Epithelial cell of proximal tubule (primary cell): ENCODE measurements at places on chromosomes 16 and 17. TPM values are rescaled to one million over a fixed set of nuclear protein-coding genes. Genes with fewer than 3 reads are reported as not detected.
A peak's percentile ranks its signal among the peaks of the same experiment; 100 is the strongest.

DNA sequence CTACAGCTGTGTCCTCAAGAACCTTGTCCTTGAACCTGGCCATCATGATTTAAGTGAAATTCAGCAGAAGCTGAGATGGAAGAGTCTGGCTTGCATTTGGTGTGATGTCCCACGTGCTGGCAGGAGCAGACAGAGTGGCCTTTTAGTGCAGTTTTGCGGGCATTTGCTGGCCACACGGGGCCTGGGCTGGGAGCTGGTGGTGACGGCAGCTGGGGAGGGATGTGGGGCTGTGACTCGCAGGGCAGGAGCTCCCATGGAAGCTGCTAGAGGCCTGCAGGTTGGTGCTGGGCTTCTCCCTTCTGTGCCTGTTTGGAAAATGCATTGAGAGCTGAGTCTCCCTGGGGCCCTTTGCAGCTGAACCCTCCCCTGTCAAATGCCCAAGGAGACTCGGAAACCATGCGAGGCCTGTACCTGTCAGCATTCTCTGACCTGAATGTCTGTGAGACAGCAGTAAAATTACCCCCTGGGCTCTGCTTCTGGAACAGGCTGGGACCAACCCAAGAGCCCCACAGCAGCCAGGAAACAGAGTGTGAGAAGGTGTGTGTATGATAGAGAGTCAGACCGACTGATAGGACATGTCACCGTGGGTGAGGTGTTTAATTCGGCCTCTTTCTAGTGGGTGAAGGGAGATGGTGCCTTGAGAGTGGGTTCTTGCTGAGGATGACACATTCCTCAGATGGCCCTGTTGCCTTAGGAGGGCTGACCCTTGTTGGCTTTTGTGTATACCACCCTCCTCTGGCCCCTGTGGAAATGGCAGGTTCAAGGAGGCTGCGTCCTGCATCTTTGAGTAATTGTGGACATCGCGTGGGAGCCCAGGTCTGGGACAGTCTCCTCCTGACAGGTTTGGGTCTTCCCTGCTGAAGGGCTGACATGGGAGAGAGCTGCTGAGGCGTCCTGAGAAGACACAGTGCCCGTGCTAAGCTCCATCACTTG lies 145.5 kb downstream of the MSI2 start:
- no peak for DNase-seq

DNA sequence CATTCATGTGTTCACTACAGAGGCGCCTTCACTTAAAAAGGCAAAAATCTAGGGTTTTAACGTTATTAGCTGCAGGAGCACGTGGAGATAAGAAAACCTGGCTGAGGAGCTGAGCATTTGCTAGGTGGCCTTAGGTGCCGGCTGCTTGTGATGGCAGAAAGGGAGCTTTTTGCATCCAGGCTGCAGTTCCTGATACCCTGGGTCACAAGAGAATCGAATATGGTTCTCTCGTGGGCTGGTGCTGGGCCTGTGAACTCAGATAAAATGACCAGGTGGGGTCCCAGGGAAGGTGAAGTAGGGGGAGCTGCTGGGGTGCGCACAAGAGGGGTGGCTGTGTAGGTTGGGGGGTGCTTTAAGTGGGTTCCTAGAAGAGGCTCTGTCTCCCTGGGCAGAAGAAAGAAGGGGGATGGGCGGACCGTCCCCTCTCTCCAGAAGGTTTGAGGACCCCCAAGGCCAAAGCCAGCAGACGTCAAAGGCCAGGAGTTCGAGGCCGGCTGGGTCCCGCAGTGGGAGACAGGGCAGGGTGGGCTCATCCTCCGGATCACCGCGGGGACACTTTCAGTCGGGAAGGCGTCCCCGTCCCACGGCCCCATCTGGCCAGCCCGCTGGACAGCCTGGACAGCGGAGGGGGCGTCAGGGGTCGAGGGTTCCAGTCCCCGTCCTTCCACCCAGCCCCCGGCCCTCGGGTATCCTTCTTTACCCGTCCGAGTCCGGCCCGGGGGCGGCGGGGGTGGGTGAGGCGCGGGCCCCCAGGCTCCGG lies 740 bp upstream of the CMIP start:
- no peak for DNase-seq

- no peak for DNase-seq
Observed at GRCh38 chr16:49733313-49734009, 122.5 kb downstream of the ZNF423 start.

DNA sequence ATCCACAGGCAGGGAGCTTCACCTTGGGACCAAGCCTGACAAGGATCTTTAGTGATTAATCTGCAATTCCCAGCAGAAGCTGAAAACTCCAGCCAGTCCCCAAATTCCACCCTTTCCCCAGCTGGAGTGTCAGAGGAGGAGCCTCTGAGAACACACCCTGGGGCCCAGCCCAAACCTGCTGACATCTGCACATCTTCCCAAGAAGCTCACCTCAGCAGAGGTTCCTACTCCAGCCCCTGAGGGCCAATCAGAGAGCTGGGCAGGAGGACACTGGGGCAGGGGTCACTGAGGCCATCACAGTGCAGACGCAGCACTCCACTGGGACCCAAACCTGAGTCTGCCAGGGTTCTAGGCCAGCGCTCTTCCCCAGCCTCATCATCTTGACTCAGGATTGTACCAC lies 44.9 kb downstream of the CNGB1 start:
- DNase-seq = no peak

DNA sequence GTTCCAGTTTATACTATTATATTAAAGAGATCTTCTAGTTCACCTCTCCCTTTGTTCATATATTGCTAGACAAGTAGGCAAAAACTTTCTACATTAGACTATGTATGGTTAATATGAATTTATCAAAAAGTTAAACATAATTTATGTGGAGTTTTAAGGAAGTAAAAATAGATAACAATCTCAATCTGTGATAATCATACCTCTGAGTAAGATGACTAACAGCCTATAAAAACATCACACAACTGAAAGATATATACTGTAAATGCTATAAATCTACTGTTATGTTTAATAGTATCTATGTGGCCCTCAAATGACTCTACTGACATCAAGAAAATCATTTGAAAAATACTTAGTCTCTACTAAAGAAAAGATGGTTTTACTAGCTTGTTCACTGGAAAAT lies 37.1 kb downstream of the AP1G1 start:
- DNase-seq = no peak

- DNase-seq = no peak
Observed at GRCh38 chr17:60151355-60151754, 1.6 kb downstream of the CA4 start.

DNA sequence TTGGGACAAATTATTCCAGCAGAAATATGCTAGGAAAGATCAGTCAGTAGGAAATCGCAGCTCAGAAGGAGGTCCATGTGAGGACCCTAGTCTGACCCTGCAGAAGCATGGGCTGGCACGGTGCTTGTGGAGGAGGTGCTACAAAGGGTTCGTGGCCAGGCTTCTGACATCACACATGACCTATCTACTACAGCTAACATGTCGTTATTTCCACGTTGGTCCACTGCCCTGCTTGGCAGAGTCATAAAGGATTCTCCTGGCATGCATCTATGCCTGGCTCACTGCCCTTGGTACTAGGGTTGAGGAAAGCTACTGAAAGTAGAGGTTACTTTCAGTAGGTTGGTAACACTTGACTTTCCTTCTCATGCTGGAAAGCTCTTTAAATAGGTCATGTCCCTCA lies 118.1 kb upstream of the SHISA6 start:
- no peak for DNase-seq

DNA sequence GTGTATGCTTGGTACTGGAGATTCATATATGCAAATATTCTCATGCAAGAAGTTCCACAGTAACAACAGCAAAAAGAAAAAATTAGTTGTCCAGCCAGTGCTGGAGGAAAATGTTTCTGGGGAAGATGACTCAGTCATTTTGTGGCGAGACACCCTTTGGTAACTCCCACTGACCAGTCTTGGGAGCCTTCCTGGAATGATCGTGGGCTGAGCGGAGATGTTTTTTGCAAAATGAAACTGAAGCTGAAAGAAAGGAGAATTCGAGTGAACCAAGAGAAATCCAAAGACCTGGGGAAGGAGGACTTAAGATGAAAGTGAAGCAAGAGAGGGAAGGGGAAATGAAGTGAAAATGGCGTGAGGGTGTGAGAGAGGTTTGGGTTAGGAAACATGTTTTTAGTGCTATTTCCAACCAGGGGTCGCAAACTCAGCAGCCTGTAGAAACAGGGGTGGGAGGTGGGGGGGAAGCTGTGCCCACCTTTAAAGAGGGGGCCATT lies 5.2 kb downstream of the ITPRIPL2 start:
- peak; percentile 65 for DNase-seq

DNA sequence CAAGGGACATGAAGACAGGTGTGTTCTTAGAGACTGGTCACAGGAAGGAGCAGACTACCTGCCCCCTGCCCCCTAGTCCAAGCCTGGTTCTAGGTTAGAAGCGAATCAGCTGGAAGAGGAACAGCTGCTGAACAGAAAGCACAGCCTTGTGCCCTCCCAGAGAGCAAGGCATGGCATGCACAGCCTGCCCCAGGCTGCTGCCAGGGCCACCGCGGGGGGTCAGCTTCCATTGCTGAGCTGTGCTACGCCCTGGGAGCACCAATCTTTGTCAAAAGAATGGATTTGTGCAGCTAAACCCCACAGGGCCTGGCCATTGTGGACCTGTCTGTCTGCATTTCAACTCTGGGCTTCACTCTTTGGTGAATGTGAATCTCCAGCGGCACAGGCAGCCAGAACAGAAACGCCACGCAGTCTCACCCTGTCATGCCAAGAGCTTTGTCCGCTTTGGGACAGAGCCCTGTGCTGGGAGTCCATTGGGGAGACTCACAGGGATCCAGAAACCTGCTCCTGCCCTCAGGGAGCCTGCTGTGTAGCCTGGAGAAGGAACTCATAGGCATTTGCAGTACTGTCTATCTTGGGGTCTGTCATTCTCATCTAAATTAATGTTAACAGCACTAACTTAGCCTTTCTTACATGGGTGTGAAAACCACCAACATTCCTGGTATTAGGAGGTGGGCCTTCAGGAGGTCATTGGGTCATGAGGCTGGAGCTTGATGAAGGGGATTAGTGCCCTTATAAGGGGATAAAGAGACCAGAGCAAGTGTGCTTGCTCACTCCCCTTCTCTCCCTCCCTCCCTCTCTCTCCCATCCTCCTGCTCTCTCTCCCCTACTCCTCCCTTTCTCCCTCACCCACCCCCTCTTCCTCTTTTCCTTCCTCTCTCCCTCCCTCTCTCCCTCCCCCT lies 25.6 kb upstream of the CDRT4 start:
- DNase-seq = no peak

GRCh38 chr17:1091900-1092299 lies 87.9 kb downstream of the ABR start:
- no peak for DNase-seq

GRCh38 chr16:58462997-58463941 lies 36.7 kb upstream of the NDRG4 start:
- DNase-seq = no peak

GRCh38 chr17:60592750-60593149 lies 7.2 kb upstream of the PPM1D start:
- DNase-seq = no peak

- DNase-seq = no peak
Observed at GRCh38 chr17:3692346-3692745, 3.6 kb downstream of the P2RX5 start.

DNA sequence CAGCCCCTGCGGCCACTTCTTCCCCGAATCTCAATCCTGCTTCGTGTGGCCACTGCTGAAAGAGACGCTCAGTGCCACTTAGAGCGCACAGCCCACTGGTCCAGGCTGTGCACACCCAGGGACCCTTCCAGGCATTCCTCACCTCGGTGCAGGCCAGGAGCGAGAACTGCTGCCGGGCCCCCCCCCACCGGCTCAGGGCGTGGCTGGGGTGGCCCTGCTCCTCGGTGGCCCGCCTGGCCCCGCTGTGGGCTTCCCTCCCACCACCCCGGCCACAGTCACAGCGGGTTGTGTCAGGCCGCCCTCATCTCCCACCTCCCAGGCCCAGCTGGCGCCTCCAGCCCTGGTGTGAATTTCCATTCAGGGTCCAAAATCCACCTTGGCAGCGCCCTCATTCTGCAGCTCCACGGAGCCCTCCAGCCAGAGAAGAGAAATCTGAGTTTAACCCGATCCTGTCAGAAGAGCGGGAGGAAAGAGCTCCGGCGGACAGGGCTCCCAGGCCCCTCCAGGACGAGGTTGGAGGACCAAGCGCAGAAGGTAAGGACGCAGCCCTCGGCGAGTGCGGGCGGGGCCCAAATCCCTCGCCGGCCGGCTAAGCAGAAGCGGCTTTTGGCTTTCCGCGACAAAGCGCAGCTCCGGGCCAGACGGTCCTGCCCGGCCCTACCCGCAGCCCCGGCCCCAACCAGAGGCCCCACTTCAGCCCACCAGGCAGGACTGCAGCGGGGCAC lies 12.0 kb downstream of the TBC1D16 start:
- DNase-seq = no peak

- no peak for DNase-seq
Observed at GRCh38 chr17:73838815-73839214, 194.6 kb upstream of the SDK2 start.

DNA sequence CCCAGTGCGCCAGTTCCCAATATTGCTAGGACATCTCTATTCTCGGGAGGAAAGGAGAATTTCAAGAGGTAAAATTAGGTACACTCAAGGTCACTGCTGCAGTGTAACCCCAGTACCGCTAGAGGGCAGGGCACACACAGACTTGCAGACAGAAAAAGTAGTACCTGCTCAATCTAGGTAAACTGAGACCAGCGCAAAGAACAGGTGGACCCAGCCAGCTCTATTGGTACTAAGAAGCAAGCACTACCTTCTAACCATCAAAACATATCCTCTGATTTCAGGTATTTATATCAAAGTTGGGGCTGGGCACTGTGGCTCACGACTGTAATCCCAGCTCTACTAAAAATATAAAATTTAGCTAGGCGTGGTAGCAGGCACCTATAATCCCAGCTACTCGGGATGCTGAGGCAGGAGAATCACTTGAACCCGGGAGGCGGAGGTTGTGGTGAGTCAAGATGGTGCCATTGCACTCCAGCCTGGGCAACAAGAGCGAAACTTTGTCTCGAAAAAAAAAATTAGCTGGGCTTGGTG lies 3.6 kb upstream of the WDR81 start:
- DNase-seq = no peak

DNA sequence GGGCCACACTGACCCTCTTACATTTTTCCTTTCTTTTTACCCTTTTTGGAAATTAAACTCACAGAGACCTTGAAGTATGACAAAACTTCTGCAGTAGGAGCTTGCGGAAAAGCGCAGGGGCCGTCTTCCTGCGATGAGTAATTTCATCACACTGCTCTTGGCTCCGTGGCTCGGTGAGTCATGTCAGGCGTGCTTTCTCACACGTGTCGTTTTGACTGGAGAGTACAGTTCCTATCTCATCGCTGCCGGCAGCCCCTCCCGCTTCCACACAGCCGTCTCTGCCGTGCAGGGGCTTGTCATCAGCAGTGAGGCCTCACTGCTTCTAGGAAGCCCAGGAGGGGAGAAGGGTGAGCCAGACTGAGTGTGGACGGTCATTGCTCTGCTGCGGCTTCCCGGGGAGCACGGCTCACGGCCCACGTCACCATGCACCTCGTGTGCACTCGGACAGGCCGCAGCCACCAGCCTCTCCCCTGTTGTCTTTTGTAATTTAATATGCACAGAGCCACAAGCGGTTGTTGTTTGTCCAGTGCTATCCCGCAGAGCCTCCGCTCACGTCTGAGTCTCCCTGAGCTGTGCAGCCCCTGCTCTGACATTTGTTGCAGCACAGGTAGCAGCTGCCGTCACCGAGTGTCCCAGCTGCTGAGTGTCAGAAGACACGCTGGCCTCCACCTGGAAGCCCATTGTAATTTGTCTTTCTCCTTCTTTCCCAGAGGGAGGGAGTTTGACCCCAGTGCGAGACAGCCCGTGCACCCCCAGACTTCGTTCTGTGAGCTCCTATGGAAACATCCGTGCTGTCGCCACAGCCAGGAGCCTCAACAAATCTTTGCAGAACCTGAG lies 99.4 kb upstream of the CHMP6 start:
- no peak for DNase-seq

The ZNF276 gene
- total RNA-seq = 10.1 and 21.6 TPM in 2 replicates

The OTOA gene
- not detected in 2 replicates for total RNA-seq

The CHAD gene
- total RNA-seq = not detected in 2 replicates

The CD79B gene
- not detected in 2 replicates for total RNA-seq

The CHST4 gene
- 0.12 and 1.1 TPM in 2 replicates for total RNA-seq

The EVPLL gene
- not detected in 2 replicates for total RNA-seq

The SAP30BP gene
- 95.8 and 107 TPM in 2 replicates for total RNA-seq
